Activated CD4-positive, alpha-beta T cell treated with anti-CD3 and anti-CD28 coated beads, Interleukin-2, amount 10 ng/mL, durations not matched to agents 7 days and 5 days (primary cell): ENCODE measurements at places on chromosomes 2 and 18. TPM values are rescaled to one million over a fixed set of nuclear protein-coding genes. Genes with fewer than 3 reads are reported as not detected.

The CPLX4 gene
- not detected for total RNA-seq

The UGT1A10 gene
- total RNA-seq, result not detected

The FOXI3 gene
- total RNA-seq, result not detected

The DOK6 gene
- total RNA-seq, result not detected

The SNORC gene
- total RNA-seq, result 0.97 TPM

The SLC4A1AP gene
- total RNA-seq, result 22.7 TPM

The GKN2 gene
- total RNA-seq, result not detected

The PID1 gene
- not detected for total RNA-seq

The COL3A1 gene
- not detected for total RNA-seq

The PIEZO2 gene
- not detected for total RNA-seq

The EVX2 gene
- total RNA-seq, result not detected

The DIS3L2 gene
- 40.2 TPM for total RNA-seq

The C1GALT1C1L gene
- not detected for total RNA-seq

The SLC4A5 gene
- 3.0 TPM for total RNA-seq

The PRKAG3 gene
- not detected for total RNA-seq

The UGT1A4 gene
- not detected for total RNA-seq

The GMPPA gene
- 34.5 TPM for total RNA-seq
